Tibial nerve (tissue), 4 donors: ENCODE measurements at places on chromosomes 16 and 17.

DNA sequence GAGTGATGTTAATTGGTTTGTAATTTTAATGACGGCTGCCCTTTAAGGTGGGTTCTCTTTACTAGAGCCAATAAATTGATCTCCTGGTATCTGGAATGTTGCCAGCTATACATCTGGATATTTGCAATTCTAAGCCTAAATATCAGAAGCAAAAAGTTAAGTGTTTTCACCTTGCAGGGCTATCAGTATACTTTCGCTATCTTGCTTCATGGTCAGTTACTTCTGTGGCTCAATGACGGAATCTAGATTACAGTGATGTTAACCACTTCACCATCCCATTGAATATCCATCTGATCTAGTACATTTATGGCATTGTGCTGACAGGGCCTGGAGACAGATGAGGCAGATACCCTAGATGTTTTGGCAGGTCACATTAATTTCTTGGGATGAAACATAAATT, 28.3 kb downstream of the CCL4 start:
- DNase-seq = no peak

DNA sequence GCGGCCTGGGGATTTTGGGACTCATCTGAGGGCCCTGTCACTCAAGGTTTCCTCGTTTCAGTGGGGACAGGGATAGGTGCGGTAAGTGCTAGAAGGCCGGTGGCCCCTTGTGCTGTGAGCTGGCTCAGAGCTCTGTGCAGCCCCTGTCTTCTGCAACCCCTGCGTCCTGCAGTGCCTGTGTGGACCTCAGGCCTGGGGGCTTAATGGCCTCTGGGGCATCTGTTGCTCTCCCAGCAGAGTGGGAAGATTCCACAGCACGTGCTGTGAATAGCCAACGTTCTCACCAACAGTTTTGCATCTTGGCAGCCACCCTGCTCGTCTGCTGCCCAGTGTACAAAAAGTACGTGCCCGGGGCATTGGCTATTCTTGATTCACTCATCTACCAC, 4.9 kb downstream of the FOXC2 start:
- no peak for DNase-seq

DNA sequence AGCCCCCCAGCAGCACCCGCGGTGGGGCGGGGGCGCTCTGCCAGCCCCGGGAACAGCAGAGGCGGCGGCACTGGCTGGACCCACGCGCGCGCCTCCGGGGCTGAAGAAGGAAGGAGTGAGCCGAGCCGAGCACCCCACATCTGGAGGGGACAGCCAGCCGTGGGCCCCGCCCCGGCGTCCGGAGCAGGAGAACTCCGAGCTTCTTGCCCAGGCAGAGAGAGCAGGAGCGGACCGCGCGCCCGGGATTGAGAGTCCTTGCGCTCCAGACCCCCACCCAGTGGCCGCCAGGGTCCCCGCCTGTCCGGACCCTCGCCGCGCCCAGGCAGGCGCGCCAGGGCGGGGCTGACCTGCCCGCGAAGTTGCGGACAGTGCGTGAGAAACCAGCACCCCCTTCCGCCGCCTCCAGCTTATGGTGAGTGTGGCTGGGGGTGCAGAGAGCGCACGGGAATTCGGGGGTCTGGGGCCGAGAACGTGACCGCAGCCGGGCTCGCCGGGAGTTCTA, 921.9 kb upstream of the EEF2KMT start:
- no peak for DNase-seq

GRCh38 chr16:28139530-28139929, 72.2 kb downstream of the XPO6 start:
- no peak for DNase-seq

DNA sequence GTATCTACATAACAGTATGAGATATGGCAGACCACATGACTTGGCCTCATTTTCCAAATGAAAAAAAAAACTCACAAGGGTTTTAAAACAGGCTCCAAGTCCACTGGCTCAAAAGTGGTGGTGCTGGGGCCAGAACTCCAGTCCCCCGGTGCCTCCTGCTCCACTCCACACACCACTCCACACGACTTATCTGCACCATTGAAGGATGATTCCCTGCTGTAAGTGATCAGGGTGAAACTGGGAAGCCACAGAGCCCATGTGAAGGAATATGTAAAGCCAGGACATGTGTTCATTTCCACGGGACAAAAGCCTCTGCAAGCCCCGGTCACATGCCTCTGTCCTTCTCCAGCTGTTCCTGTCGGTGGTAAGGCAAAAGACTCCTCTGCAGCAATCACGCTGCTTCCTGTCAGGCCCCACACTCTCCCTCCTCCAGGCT, 97.2 kb downstream of the ZNF18 start:
- DNase-seq = no peak

DNA sequence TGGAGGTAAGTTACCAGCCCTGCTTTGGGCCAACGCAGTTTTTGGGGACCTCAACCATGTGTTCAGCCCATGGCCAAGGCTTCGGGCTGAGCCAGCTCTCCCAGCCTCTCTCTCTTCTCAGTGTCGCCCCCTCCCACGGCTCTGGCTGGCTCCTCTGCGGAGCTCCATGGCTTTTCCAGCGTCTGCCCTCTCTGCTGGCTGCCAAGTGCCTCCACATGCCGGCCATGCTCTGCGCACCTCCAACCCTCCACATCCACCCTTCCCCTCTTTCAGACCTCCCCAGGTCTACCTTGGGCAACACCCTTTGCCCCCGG, 23.2 kb downstream of the COTL1 start:
- DNase-seq = no peak

DNA sequence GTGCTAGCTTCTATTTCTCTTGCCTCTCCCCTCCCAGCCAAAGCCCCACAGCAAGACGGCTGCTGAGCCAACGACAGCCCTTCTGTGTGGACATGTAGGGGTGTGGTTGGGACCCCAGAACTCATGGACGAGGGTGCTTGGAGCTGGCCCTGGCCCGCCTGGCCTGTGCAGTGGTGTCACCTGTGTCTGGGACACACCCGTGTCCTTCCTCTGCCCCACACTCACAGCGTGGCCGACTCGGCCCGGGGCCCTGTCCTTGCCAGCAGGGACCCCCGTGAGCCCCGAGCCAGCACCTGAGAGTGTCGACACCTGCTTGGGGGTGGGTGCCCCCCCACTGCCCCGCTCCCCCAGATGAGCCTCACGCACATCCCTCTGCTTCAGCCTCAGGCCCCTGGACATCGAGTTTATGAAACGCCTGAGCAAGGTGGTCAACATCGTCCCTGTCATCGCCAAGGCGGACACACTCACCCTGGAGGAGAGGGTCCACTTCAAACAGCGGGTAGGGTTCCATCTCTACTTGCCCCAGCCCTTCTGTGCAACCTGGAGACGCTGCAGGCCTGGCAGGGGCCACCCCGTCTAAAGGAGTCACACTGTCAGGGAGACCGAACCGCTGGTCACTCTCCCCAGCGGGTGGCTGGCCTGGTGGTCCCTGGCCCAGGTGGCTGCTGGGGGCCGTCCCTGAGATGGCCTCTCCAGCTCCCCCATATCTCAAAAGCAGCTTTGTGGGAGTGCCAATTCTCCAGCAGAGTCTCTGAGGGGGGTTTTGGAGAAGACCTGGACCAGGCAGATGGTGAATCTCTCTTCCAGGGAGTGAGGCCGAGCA, 349.8 kb downstream of the SEC14L1 start:
- DNase-seq = no peak

- no peak for DNase-seq
Measured at GRCh38 chr16:27772093-27772825, 222.3 kb downstream of the KATNIP start.

DNA sequence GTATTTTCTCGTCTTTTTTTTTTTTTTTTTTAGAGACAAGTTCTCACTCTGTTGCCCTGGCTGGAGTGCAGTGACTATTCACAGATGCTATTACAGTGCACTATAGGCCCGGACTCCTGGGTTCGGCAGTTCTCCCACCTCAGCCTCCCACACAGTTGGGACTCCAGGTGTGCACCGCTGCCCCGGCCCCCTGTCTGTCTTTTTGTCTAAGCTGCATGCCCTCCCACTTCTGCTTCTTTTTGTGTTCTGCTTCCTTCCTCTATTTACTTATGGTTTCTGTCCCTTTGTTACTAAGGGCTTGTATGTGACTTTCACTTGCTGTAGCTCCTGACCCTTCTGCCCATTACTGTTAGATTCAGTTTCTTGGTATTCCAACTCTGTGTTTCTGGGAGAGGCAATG, 20.5 kb downstream of the SLC7A6 start:
- no peak for DNase-seq

DNA sequence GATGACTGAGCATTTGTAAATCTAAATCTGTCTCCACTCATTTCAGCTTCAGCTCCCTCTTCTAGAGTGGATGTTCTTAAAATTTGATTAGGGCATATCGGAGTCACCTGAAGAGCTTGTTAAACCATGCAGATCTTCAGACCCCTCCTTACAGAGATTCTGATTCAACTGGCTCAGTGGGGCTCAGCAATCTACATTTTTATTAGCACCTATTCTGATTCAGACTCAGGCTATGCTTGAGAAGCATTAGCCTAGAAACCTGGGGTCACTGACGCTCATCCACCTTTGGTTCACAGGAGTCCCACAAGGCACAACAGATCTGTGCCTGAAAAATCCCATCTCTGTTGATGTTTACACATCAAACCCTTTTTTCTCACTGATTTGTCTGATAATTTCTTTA, 365.6 kb downstream of the GRIN2A start:
- DNase-seq = no peak

- no peak for DNase-seq
Measured at GRCh38 chr17:45411348-45412105, 21.1 kb downstream of the ARHGAP27 start.

- no peak for DNase-seq
Measured at GRCh38 chr17:10610884-10611283, 46.2 kb downstream of the MYH3 start.

- DNase-seq = no peak
Measured at GRCh38 chr17:1343554-1343953, 56.5 kb downstream of the YWHAE start.

DNA sequence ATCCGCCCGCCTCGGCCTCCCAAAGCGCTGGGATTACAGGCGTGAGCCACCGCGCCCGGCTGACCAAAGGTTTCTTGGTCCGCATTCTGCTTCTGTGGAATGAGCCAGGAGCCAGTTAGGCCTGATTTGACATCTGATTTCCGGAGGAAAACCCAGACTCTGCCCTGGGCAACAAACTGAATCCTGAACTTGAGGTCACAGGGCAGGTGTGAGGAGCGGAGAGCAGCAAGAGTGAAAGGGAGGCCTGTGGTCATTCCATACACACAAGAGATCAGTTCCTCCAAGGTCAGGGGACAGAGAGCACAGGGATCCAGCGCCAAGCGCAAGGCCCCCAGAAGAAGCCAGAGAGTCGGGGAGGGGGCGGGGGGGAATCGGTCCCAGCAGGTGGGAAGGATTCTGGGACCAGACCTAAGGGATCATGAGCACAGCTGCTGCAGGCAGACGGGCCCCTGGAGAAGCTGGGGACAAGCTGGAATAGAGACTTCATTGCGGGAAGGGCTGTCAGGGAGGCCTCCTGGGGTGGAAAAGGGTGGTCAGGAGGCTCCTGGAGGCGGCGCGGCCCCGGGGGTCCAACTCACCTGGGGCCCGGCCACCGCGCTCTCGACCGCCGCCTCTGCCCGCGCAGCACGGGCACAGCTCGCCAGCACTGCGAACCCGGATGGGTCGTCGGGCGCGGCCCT, 436 bp downstream of the SHPK start:
- DNase-seq = no peak

- no peak for DNase-seq
Measured at GRCh38 chr16:69166946-69167930, 19.7 kb upstream of the SNTB2 start.

GRCh38 chr16:19297454-19297853, 11.9 kb downstream of the CLEC19A start:
- no peak for DNase-seq
